C1 segment of cervical spinal cord (tissue), 14 donors: ENCODE measurements at places on chromosomes 4 and X.

GRCh38 chr4:8129785-8130184 is 28.8 kb downstream of the ABLIM2 start:
- no peak for DNase-seq

DNA sequence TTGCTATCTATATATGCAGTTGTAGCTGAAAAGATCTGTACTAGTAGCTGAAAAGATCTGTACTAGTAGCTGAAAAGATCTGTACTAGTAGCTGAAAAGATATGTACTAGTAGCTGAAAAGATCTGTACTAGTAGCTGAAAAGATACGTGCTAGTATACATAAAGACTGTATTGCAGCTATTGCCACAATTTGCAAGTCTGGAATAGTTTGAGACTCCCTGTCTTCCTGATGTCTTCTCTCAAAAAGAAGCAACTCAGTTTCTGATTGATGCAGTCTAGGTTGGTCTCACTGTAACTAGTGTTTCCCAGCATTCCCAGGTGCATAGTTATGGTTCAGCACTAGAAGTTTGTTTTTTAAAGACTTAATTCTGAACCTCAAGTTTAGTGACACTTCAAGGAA is 15.0 kb downstream of the SLAIN2 start:
- no peak for DNase-seq

DNA sequence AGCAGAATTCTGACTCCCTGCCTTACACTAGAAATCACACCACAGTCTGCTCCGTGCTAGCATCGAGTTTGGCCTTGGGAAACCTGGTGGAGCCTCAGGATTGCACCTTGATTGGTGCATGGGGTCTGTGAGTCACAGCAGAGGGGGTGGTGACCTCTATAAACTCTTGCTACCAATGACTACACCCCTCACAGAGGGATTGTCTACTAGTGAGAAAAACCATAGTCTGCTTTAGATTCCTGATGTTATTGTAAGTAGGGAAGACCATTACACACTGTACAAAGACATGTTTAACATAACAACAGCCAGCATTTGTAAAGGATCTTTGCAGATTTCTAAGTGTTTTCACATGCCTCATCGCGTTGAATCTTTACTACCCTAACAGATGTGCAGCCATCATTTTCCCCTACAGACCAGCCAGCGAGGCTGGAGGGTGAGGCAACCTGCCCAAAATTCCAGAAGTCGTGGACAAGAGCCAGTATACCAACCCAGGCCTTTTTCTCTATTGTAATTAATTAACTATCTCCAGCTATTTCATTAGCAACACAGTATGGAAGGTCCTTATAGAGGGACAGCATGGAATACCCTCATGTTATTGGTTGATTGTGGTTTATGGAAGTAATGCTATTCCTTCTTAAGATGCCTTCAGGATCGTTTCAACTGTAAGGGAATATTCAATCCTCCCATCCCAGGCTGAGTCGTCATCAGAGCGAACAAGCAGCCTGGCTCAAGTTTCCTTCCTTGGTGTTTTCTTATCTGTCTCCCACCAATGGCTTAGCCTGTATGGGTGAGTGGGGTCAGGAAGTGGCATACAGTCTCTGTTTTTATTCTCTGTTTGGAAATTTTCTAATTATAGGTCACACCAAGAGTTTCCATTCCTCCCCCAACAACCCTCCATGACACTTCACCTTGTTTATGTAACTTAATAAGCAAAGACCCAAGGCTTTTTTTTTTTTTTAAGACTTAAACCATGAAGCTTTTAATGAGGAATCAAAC is 55.9 kb upstream of the KDR start:
- DNase-seq, result no peak

- no peak for DNase-seq
These were observed 69.8 kb downstream of the ANXA3 start for GRCh38 chr4:78621395-78621794.

DNA sequence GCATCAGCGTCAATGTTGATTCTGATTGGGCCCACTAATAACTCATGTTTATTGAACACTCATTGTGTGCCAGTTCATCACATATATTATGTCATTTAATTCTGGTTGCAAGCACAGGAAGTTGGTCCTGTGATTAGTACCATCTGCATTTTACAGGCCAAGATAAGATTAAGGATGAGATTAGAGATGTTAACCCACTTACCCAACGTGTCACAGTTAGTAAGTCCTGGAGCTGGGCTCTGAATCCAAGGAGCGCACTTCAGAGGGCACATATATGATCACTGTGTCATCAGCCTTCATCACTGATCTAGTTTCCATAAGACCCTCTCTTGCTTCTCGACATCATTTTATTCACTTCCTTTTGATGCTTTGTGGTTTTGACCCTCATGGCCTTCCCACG is 205.3 kb upstream of the ANXA3 start:
- no peak for DNase-seq

- no peak for DNase-seq
These were observed 76.0 kb downstream of the GLRA3 start for GRCh38 chr4:174753021-174753420.

GRCh38 chrX:1491851-1492349 is 39.2 kb upstream of the ASMTL start:
- DNase-seq, result no peak

- no peak for DNase-seq
These were observed 4.4 kb downstream of the RBM3 start for GRCh38 chrX:48578661-48579128.

GRCh38 chrX:110454336-110454735 is 95.7 kb downstream of the RTL9 start:
- peak; percentile 23 for DNase-seq

- DNase-seq, result no peak
These were observed 72.1 kb downstream of the PARM1 start for GRCh38 chr4:75004755-75005668.

GRCh38 chrX:15579778-15580747 is 20.7 kb downstream of the ACE2 start:
- DNase-seq, result no peak

- DNase-seq, result no peak
These were observed 8.2 kb upstream of the CNOT6L start for GRCh38 chr4:77827343-77827742.

- no peak for DNase-seq
These were observed 7.6 kb downstream of the ACSL1 start for GRCh38 chr4:184818216-184818564.

DNA sequence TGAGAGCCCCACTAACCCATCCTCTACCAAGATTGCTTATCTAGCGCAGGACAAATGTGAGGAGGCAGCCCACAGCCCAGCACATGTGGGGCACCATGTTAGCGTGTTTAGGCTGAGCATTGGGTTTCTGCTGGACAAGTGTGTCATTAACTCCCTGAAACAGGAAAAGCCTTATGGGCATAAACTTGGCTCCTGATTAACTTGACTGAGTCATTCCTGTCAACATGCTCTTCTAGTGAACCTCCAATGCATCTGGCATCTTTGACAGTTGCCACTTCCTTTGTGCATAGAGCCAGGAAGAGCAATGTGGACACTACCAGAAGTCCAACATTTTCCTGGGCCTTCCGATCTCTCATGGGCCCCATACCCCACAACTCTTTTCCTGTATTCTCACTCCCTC is 2.5 kb downstream of the SPIN2A start:
- no peak for DNase-seq

DNA sequence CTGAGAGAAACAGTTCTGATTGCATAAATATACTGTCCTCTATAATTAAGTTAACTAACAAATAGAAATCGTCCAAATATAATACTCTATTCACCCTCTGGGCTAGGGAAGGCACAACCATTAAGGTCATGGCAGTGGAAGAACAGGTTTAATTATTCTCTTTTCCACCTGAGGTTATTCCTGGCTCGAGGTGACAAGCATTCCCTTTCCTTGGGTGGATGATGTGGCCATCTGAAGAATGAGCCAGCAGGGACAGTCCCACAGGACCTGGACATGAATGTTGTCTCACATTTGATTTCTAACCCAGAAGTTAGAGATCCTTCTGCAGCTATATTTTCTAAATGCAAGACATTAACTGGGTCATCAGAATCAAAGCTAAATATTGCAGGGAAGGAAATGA is 5.5 kb downstream of the IBSP start:
- peak; percentile 7 for DNase-seq

DNA sequence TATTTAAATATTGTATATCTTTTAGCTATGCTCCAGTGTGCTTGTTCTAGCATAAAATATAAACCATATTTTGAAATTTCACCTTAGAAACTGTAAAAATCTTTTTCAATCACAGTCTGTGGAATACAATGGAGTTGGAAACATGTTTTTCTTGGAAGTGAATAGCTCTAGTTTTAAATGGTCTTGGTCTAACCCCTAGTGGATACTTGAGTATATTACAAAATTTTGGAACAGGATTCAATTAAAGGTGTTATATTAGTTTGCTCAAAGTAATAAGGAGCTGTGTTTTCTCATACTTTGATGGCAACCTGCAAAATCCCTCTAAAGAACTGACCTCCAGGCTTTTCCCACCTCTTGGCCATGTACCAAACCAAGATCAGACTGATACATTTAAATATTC is 48.2 kb downstream of the STK26 start:
- no peak for DNase-seq

- DNase-seq, result no peak
These were observed 23.5 kb upstream of the BDH2 start for GRCh38 chr4:103123114-103123513.

- no peak for DNase-seq
These were observed 219.7 kb downstream of the PALLD start for GRCh38 chr4:168716406-168717129.

- no peak for DNase-seq
These were observed 10.4 kb downstream of the SH3KBP1 start for GRCh38 chrX:19876962-19877361.

DNA sequence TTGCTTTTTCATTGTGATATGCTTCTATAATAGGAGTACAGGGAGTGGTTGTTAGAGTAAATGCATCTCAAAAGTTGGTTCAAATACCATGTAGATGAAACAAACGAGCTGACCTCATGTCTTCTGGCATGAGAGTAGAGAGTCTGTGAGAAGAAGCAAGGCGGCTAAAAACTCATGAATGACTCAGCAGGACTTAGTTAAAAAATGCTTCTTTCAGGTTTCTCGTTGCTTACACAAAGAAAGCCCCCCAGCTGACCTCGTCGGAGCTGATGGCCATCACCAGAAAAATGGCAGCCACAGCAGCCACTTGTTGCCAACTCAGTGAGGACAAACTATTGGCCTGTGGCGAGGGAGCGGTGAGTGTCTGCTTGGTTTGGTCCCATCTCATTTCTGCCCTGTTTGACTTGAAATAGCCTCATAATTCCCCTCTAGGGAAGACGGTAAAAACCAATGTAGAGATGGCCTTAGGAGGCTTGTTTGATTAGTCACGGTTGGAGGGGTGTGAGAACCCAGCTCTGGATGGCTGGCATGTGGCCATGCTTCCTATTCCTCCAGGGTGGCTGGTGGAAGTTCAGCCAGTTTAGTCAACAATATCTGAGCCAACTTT is 14.5 kb downstream of the AFP start:
- DNase-seq, result no peak

- no peak for DNase-seq
These were observed 31.7 kb downstream of the ZNF275 start for GRCh38 chrX:153365670-153366069.

GRCh38 chr4:157222771-157223160 is 2.2 kb downstream of the GRIA2 start:
- DNase-seq, result peak; percentile 71

GRCh38 chr4:147134536-147135210 is 189.0 kb upstream of the TTC29 start:
- no peak for DNase-seq

DNA sequence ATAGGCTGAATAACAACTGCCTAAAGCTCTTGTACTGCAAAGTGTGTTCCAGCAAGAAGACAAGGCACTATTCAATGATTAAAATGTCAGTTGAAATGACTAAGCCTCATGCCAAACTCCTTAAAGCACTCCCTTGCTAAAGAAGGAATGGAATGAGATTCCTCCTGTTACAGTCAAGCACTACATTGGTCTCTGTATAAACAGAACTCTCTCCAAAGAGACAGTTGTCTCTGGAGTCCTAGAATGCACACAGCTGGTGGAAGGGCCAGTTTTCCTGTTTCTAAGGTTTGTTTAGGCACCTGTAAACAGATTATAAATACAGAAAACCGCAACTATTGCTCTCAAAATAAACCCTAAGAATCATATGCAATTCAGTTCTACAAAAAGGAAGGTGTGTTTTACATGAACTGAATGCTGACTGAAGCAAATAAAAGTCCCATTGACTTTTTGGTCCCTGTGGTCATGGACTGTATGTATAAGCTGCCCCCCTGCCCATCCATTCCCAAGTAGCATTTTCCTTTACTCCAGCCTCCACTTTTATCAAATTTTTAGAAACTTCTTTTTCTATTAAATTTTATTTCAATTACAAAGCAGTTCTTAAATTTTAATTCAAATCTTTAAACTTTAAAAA is 47.0 kb downstream of the FAT1 start:
- no peak for DNase-seq

DNA sequence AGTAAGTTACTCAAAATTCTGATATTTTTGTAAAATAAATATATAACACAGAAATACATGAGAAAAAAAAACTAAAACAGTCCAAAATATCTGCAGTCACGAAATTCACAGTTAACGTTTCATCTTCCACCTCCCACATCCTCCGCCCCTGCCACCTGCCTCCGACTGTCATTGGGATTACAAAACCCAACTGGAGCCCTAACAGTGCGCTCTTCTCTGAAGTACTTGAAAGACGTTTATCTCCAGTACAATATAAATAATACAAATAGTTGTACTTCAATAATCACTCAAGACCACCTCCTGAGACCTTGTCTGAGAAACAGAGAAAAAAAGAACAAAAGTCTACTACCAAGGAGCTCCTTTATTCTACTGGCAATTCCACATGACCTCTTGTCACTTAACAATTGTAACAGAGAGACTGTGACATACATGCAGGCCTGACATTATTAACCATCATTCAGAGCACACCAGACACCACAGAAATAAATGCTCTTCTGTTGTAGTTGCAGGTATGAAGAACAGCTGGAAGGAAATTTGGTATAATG is 280.6 kb downstream of the PPP3CA start:
- no peak for DNase-seq

DNA sequence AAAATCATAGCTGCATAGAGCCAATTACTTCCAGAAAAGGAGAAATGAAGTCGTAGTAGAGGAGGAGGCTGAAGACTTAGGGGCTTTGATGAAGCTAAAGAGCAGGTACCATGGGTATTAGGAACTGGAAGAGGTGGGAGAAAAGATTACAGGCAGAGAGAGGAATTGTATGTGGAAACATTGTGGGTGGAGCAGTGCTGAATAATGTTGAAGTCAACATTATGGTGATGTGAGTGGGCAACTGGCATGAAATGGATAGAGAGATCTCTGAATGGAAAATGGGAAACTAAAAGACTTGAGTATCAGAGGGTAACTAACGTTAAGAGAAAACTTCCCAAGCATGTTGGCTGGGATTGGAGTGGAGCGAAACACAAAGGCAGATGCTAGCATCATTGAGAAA is 92.5 kb downstream of the AREG start:
- no peak for DNase-seq

GRCh38 chr4:82893942-82894341 is 3.0 kb upstream of the SEC31A start:
- no peak for DNase-seq

GRCh38 chr4:88858752-88859151 is 161.1 kb upstream of the NAP1L5 start:
- no peak for DNase-seq
